ENCODE measurements at places on chromosomes 11 and 22.

GRCh38 chr11:115321605-115322289, 182.5 kb downstream of the CADM1 start:
- no peak for DNase-seq

DNA sequence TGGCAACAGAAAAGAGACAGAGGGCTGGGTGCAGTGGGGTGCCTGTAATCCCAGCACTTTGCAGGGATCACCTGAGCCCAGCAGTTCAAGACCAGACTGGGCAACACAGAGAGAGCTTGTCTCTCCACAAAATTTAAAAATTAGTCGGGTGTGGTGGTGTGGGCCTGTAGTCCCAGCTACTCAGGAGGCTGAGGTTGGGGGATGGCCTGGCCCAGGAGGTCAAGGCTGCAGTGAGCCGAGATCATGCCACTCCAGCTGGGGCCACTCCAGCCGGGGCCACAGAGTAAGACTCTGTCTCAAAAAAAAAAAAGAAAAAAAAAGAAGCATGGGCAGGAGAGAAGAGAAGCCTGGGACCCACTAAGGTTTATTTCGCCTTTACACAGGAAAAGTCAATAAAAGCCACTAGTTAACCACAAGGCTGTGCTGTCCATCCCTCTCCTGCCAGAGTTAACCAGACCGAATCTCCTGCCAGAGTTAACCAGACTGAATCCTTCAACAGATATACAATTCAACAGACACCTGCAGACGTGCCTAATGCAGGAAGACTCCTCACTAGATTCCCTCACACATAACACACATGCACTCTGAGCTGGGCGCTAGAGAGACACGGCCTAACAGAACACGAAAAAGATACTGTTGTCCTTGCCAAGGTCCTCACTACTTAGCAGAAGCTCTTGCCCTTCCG, 29.8 kb downstream of the MICAL3 start:
- no peak for DNase-seq

DNA sequence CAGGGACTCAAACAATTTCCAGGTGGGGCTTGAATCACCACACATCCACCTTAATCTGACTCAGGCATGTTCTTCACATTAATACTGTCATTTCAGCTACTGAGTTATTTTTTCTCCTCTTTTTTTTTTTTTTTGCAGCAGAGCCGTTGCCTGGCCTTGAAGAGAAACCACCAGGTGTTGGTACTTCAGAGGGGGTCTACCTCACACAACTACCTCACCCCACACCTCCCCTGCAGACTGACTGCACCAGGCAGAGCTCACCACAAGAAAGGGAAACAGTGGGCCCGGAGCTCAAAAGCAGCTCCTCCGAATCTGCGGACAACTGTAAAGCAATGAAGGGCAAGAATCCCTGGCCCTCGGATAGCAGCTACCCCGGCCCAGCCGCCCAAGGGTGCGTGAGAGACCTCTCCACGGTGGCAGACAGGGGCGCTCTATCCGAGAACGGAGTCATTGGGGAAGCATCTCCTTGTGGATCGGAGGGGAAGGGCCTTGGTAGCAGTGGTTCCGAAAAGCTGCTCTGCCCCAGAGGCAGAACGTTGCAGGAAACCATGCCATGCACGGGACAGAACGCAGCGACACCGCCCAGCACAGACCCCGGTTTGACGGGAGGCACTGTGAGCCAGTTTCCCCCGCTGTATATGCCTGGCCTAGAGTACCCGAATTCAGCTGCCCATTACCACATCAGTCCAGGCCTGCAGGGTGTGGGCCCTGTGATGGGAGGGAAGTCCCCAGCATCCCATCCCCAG, 15.1 kb upstream of the SLC25A18 start:
- no peak for DNase-seq

- peak; percentile 14 for DNase-seq
These were observed 51.5 kb downstream of the LHFPL7 start for GRCh38 chr22:24894998-24895397.

DNA sequence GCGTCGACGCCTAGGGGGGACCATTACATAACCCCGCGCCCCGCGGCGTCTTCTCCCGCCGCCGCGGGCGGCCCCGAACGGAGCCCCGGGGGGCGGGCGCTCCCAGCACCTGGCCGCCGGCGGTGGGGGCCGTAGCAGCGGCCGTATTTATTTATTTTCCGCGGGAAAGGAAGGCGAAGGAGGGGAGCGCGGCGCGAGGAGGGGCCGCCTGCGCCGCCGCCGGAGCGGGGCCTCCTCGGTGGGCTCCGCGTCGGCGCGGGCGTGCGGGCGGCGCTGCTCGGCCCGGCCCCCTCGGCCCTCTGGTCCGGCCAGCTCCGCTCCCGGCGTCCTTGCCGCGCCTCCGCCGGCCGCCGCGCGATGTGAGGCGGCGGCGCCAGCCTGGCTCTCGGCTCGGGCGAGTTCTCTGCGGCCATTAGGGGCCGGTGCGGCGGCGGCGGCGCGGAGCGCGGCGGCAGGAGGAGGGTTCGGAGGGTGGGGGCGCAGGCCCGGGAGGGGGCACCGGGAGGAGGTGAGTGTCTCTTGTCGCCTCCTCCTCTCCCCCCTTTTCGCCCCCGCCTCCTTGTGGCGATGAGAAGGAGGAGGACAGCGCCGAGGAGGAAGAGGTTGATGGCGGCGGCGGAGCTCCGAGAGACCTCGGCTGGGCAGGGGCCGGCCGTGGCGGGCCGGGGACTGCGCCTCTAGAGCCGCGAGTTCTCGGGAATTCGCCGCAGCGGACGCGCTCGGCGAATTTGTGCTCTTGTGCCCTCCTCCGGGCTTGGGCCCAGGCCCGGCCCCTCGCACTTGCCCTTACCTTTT, at the start of gene EP300:
TSS of gene EP300 (plus strand) at position 570 of the 795 bp plus-strand sequence. CDS start 413 bp downstream, outside the sequence.
- DNase-seq = peak; percentile 28

DNA sequence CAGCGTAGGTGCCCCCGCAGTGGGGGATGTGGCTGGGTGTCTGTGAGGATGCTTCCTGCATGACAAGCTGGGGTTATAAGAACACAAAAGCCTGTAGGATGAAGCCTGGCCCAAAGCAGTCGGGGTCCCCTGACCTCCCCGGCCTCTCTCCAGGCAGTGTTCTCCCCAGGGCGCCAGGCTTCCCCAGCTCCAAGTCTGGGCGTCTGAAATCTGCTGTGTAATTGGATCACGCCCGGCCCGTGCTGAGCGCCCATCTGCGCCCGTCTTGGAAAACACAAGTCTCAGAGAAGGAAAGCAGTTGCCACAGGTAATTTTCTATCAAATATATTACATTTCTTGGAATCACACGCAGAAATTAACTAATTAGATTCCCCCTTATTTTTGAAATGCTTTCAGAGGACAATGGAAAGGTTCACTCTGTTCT, 233.3 kb downstream of the CTTN start:
- no peak for DNase-seq

DNA sequence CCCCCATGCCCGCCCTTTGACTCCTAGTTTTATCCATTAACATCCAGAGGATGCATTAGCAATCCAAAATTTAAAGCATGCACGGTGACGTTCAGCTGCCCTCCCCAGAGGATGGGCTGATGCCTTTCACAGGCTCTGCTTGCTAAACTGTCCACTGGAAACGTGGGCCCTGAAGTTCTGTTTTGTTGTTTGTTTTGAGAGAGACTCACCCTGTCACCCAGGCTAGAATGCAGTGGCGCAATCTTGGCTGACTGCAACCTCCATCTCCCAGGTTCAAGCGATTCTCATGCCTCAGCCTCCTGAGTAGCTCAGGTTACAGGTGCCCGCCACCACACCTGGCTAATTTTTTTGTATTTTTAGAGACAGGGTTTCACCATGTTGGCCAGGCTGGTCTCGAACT, 39.3 kb downstream of the NFRKB start:
- no peak for DNase-seq

- DNase-seq = no peak
These were observed 45.3 kb downstream of the PC start for GRCh38 chr11:66912911-66913310.

- no peak for DNase-seq
These were observed 3.8 kb downstream of the FLI1 start for GRCh38 chr11:128697645-128698174.

DNA sequence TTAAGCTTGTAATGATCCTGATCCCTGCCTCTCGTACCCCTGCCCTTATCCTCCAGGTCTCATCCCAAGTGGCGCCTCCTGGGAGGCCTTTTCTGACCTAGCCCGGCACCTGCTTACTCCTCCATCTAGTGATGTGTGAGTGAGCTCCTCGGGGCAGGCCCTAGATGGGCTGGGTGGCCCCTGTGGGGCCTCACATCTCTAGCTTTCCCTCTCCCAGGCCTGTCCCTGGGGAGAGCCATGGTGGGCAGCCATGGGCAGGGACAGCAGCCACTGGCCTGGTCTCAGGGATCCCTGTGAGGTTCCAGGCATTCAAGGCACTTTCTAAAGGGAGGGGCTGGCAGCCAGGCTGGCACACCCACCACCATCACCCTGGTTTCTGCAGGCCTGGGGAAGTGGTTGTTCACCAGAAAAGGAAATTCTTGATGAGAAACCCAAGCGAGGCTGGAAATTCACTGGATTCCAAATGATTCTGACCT, 27.9 kb downstream of the GNAZ start:
- DNase-seq = no peak

- no peak for DNase-seq
These were observed 244.1 kb downstream of the MN1 start for GRCh38 chr22:27557286-27558008.

GRCh38 chr11:86676010-86676409, 3.6 kb upstream of the ME3 start:
- DNase-seq = no peak

- DNase-seq = no peak
These were observed 486 bp downstream of the STIM1 start for GRCh38 chr11:3855808-3856491.

DNA sequence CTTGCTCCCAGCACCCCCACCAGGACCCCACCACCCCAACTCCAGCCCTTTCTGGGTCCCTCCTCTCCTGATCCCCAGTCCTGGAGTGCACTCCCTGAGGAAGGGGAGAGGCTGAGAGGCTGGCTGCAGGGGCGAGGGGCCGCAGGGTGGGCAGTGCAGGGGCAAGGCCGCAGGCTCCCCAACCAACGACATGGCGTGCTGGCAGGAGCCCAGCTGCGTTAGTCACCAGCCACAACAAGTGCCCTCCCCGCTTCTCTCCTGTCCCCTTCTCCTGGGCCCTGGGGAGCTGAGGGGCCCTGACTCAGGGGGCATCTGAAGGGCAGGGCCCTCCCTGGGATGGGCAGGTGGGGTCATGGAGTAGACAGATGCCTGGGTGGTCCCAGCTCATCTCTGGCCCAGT, 2.3 kb downstream of the CABP7 start:
- DNase-seq = peak; percentile 50

- DNase-seq = no peak
These were observed 140.0 kb downstream of the ADAMTS15 start for GRCh38 chr11:130588471-130588870.

GRCh38 chr11:73239571-73240189, 21.6 kb downstream of the P2RY2 start:
- no peak for DNase-seq

GRCh38 chr11:87628026-87628580, 547.1 kb downstream of the RAB38 start:
- DNase-seq = no peak

DNA sequence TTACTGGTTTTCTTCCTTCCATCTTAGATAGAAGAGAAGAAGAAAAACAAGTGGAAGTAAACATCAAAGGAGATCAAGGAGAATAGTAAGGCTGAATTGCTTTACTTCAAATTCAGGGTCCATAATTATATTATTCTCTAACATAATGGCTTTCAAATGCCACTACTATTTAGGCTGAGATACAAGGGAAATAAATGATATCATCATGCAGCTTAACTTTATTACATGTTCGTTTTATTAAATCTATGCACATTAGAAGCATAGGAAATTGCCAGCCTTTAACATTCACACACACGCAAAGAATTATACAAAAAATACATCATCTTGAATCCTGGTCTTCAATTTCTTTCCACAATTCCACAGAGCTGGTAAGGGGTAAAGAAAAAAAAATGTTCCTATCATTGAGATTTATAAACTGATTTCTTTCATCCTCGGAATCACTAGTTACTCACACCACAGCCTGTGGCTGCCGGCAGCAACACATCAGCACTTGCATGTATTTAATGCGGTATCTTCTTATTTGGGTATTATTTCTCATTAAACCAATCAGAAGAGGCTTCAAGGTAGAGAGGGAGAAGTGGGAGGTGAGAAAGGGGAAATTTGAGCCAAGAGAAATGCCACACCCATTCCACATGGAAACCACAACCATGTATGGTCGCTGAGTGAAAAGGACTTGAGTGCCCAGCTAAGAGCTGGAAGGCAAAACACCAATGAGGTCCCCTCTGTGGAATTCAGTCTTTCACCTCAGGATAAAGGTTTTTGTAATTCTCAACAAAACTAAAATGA, 26.3 kb downstream of the SYTL2 start:
- DNase-seq = no peak

DNA sequence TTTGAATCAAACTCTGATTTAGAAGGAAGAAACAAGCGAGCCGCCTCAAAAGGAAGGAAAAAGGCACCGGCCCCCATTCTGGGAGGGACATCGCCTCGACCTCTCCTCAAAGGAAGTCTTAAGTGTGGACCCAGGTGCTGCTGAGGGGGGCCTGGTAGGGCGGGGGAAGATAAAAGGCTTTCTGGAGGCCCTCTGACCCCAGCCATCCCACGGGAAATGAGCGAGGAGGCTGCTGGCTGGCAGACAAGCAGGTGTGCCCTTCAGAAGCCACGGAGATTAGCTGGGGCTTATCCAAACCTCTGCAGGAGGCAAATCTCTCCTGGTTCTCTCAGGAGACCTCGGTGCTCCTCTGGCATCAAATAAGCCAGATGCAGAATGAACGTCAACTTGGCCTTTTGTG, 171.4 kb upstream of the BLID start:
- DNase-seq = no peak

DNA sequence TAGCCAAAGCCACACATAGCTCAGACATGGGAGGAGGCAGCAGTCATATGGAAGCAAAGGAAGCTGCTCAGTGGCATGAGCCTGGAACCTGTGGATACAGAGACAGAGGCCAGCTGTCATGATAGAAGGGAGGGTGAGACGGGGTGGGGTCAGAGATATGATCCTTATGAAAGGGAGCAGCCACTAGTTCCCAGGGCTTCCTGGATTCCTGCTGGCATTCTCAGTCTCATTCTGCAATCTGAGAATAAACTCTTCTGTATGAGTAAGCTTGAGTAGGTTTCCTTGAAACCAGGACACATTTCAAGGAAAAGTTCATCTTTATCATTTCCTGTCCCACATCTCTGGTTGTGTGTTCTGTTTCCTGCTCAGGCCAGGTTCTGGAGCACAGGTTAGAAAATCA, 220.2 kb upstream of the SNX19 start:
- no peak for DNase-seq

DNA sequence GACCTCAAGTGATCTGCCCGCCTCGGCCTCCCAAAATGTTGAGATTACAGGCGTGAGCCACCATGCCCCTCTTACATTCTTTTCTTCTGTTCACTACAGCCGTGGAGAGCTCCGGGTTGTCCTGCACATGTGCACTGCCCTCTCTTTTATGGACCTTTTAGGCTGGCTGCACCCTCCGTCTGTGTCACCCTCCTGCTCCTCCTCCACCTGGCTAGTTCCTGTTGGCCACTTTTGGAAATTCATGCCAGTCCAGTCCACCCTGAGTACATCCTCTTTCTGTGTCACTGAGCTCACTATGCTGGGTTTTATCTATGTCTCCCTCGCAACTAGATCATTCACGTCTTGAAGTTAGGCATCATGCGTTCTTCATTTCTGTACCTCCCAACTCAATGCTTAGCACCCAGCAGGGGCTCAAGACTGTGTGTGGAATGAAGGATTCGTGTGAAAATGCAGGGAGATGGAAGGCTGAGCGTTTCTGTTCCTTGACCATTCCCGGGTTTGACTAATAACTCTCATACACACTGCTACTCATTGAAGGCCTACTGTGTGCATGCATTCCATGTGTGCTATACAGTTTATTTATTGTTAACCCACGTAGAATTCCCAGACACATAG, 60.6 kb downstream of the PTPRJ start:
- DNase-seq = no peak
